ENCODE measurements at places on chromosomes 7 and 10.

- no peak for DNase-seq
These were observed 276.6 kb upstream of the GHITM start for GRCh38 chr10:83862723-83863122.

GRCh38 chr7:74176555-74176954 lies 2.4 kb downstream of the EIF4H start:
- DNase-seq, result no peak

DNA sequence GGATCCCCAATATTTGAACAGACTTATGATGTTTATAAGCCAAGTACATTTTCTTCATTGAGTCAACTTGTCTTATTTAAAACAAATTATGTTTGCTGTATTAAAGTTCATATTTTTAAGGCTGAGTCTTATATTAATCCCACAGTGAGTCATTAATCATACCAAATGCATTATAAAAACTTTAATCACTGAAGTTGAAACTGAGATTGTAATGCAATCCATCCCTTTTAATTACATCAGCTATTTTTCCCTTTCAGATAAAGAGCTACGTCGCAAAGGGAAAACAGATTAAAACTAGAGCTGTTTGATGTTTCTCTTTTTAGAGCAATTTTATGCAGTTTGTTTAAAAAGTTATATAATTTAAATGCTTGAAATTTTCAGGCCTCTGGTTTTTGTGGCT lies 183.0 kb downstream of the ARID5B start:
- no peak for DNase-seq

- DNase-seq, result no peak
These were observed 642.9 kb upstream of the ADARB2 start for GRCh38 chr10:2380218-2380617.

- peak; percentile 29 for DNase-seq
These were observed 29.7 kb downstream of the HTRA1 start for GRCh38 chr10:122490786-122491680.

GRCh38 chr7:70645279-70645678 lies 486.7 kb upstream of the GALNT17 start:
- no peak for DNase-seq

GRCh38 chr10:15370212-15370855 lies 755 bp downstream of the FAM171A1 start:
- no peak for DNase-seq

DNA sequence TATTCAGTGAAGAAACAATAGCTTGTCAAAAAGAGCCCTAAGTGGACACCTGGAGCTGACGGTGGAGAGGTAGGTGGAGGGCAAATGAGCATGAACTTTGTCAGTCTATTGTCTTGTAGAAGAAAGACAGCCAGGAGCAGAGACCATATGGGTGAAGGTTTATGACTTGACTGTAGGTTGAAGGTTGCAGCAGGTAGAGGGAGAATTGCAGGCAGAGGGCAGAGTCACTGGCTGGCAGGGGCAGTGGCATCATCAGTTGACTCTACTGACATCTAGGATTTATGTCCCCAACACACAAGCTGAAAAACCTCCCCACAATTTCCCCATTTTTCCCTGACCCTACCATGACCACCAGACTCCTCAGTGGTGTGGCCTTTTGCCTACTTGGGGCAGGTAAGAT lies 243.6 kb upstream of the PRSS58 start:
- no peak for DNase-seq

DNA sequence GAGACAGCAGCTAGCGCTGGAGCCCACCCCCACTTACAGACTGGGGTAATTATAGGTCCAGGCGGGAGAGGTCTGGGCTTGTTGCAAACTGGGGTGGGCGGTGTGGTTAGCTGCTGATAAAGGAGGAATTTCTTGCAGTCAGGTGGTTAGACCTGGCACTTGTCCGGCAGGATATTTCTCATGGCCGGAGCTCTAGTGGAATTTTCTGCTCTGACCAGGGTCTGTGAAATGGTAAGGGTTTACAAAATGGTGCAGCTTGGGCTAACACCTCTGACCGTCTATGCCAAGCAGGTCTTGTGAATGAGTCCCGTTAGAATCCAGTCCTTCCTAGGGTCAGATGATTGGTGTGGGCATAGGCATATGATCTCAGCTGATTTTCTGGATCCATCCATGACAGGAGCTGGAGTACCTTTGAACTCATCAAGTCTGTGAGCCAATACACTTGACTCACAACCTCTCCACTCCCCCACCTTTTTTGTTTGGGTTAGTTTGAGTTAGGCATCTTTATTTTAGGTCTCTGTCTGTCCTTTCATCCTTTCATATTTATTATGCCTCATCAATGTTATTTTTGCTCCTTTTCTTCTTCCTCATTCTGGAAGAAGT lies 213.4 kb downstream of the SUGCT start:
- DNase-seq, result no peak

GRCh38 chr10:13773043-13773442 lies 186.3 kb downstream of the PRPF18 start:
- no peak for DNase-seq

DNA sequence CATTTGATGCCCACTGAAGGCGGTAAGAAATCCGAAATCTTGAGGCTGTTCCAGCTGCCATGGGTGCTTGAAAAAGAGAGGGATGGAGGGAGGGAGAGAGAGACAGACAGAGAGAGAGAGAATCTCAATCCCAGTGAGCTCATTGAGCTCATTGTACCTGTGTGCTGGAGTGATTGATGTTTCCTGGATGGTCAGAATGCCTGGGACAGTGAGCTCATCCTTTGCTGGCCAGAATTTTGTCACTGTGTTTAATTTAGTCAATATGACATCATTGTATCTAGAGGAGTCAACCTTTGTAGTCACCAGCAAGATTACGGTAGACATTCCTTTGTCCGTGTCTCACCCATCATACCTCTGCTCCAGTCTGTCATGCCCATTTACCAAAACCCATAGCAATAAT lies 625.4 kb upstream of the POM121L12 start:
- DNase-seq, result no peak

DNA sequence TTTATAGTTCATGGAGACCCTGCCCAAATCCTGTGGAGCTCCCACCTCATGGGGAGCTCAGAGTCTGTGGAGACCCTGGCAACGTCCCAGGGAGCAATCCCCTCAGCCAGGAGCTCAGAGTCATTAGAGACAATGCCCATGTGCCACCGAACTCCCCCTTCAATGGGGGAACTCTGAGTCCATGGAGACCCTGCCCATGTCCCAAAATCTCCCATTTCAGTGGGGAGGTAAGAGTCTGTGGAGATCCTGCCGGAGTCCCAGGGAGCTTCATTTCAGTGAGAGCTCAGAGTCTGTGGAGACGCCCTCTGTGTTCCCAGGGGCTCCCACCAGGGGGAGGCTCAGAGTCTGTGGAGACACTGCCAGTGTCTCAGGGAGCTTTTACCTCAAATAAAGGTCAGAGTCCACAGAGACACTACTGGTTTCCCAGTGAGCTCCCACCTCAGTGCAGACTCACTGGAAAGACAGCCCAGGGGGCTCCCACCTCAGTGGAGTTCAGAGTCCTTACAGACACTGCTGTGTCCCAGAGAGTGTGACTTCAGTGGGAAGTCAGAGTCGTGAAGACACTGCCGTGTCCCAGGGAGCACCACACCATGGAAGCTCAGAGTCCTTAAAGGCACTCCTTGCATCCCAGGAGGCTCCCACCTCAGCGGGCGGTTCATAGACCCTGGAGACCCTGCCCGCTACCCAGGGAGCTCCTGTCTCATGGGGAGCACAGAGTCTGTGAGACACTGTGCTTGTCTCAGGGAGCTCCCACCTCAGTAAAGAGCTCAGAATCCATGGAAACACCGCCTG lies 5.0 kb downstream of the MYO1G start:
- DNase-seq, result no peak

- no peak for DNase-seq
These were observed 27.2 kb upstream of the ZNF273 start for GRCh38 chr7:64875658-64876406.

GRCh38 chr7:7099584-7100014 lies 82.7 kb upstream of the C1GALT1 start:
- no peak for DNase-seq

GRCh38 chr7:95553939-95554338 lies 42.4 kb downstream of the PDK4 start:
- no peak for DNase-seq

- no peak for DNase-seq
These were observed 77.6 kb upstream of the PRLHR start for GRCh38 chr10:118672766-118673715.

DNA sequence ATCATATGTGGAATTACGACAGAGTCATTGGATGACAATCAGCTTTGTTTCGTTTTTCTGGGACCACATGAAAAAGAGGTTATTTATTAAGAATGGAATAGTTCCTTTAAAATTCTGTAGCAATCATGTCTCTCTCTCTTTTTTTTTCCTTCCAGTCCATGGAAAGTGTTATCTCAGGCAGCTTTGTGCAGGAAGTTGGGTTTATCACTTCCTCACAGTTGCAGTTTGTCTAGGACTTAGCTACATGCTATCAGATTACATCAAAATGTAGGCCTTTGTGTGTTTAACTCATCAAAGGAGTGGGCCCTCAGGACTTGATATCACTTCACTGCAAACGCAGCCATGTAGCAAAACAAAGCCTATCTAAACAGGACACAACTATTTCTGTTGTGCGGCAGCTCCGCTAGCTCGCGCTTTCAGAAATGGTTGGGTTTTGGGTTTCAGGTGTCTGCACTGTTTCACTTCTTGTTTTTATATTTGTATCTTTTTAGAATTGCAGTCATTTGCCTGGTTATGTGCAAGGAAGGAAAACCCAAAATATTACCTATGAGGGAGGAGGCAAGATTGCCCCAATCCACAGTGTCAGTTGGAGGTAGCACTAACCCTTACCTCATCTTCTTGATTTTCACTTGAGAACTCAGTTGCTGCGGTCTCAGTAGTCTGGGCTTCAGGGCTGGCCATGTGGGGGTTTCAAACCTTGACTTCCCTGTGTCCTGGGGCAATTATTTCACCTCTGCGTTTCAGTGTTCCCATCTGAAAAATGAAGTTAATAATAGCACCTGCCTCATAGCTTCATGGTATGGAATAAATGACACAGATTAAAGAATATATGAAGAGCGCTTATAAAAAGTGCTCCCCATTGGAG lies 66.7 kb downstream of the HHEX start:
- no peak for DNase-seq

GRCh38 chr7:52501696-52502095 lies 533.7 kb upstream of the POM121L12 start:
- DNase-seq, result no peak

GRCh38 chr7:139111811-139112301 lies 2.3 kb upstream of the ZC3HAV1 start:
- no peak for DNase-seq

DNA sequence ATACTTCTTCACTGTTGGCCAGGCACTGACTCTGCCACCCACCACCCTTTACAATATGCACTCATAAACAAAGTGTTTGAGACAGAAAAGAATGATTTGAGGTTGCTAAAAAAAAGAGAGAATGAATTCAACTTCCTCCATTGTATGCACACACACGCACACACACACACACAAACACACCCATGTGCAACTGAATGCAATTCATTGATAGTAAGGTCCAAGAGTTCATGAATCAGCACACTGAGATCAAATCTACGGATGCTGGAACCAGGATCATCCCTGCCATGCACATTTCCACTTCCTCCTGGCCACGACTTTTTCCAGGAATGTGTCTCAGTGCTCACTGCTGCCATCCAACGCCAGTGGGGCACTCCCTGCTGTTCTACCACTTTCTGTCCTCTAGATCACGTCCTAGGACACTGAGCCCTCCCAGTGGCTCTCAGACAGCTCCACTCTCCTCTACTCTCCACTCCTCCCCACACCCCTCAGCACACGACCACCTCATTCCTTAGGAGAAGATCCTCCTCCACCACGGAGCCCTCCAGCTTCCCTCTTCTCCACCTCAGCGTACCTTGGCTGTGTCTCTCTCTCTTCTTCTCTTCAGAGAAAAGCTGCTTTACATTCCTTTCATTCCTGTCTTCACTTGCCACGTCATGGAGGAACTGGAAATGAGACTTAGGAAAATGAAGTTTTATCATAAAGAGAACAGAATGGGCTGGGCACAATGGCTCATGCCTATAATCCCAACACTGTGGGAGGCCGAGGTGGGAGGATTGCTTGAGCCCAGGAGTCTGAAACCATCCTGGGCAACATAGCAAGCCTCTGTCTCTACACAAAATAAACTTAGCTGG lies 12.0 kb upstream of the TMEM213 start:
- no peak for DNase-seq

GRCh38 chr10:12685261-12686058 lies 316.1 kb downstream of the CCDC3 start:
- DNase-seq, result no peak

DNA sequence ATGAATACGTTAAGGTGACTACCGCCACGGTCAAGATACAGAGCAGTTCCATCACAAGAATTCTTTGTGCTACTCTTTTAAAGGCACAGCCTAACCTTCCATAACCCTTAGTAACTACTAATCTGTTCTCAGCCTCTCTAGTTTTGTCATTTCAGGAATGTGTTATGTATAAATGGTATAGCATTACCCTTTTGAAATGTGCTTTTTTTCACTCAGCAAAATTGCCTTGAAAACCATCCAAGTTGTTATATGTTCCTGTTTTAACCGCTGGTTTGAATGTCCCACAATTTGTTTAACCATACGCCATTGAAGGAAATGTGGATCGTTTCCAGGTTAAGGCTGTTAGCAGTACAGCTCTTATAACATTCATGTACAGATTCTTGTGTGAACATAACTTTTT lies 32.0 kb downstream of the WAC start:
- no peak for DNase-seq

GRCh38 chr7:151454305-151454704 lies 14.4 kb upstream of the CRYGN start:
- DNase-seq, result no peak

DNA sequence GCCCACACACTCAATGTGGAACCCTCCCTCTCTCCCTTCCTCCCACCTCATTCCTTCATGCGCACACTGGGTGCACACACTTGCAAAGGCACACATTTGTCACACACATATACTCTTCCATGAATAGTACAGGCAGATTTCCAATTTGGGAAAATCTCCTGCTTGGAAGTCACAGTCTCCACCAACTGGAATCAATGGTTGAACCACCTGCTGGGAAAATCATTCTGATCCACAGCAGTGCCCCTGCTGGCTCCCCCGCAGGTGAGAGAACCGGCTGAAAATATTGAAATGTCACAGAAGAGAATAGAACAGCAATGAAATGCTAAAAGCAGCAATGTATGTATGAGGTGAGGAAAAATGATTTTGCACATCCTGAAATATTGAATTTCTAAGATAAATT lies 232.7 kb downstream of the ADAM12 start:
- no peak for DNase-seq

- DNase-seq, result no peak
These were observed 181.6 kb downstream of the PHTF2 start for GRCh38 chr7:77980087-77980713.

- no peak for DNase-seq
These were observed 6.0 kb downstream of the TAS2R40 start for GRCh38 chr7:143227806-143228205.

DNA sequence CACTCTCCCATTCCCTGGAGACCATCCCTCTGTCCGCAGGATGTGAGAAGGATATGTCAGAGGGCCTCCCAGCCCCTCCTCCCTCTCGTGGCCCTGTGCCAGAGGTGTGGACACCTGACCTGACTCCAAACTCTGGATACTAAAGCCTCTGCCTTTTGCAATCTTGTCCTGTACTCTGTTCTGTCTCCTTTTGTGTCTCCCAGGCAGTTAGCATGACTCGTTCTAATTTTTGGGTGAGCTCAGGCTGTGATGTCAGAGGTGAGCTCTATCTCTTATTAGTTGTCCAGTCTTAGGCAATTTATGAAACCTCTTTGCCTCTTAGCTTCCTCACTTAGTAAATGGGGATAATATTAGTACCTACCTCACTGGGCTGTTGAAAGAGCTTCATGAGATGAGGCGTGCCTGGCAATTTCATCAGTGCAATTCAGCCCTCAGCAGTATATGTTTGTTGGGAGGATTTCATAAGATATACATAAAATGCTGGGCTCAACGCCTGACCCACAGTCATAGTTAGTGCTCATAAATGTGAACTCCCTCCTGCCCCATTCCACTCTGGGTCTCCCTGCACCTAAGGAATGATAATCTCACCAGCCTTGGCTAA lies 10.9 kb downstream of the MARVELD1 start:
- no peak for DNase-seq
